ENCODE measurements at places on chromosomes 5 and 9. TPM values are rescaled to one million over a fixed set of nuclear protein-coding genes. Genes with fewer than 3 reads are reported as not detected.

CDO1 gene
- not detected for total RNA-seq

NME5 gene
- not detected for total RNA-seq

SLU7 gene
- total RNA-seq = 33.2 TPM

ECM2 gene
- not detected for total RNA-seq

TAL2 gene
- total RNA-seq = not detected

ADAMTS19 gene
- total RNA-seq = not detected

C9orf153 gene
- total RNA-seq = 1.0 TPM

COL27A1 gene
- 7.8 TPM for total RNA-seq

SLC25A25 gene
- 12.7 TPM for total RNA-seq

GFPT2 gene
- 0.11 TPM for total RNA-seq

BSPRY gene
- 25.9 TPM for total RNA-seq

ADAMTS6 gene
- total RNA-seq = 1.4 TPM

SLF1 gene
- total RNA-seq = 10.8 TPM

SPATA6L gene
- 0.84 TPM for total RNA-seq

PHF24 gene
- 0.16 TPM for total RNA-seq

GGTA1 gene
- not detected for total RNA-seq

CYFIP2 gene
- total RNA-seq = 291 TPM

GABRG2 gene
- total RNA-seq = not detected

GABRA1 gene
- total RNA-seq = not detected

TIMD4 gene
- 0.67 TPM for total RNA-seq

ANKRD34B gene
- total RNA-seq = not detected

SLC2A8 gene
- total RNA-seq = 3.0 TPM

TAF11L6 gene
- total RNA-seq = not detected

ASPN gene
- not detected for total RNA-seq

S100Z gene
- total RNA-seq = 5.2 TPM

TRIM14 gene
- 43.4 TPM for total RNA-seq

TRIM36 gene
- 0.34 TPM for total RNA-seq

ABLIM3 gene
- total RNA-seq = 0.41 TPM

IRF1 gene
- total RNA-seq = 125 TPM

ACOT12 gene
- total RNA-seq = not detected

FGD3 gene
- total RNA-seq = 80.2 TPM

ADRB2 gene
- total RNA-seq = 0.74 TPM

IL13 gene
- 4.3 TPM for total RNA-seq

NR6A1 gene
- 1.2 TPM for total RNA-seq

SLC27A6 gene
- total RNA-seq = not detected

COL23A1 gene
- total RNA-seq = 0.16 TPM

GAS1 gene
- not detected for total RNA-seq

DMRTA1 gene
- total RNA-seq = not detected

CCDC152 gene
- 2.7 TPM for total RNA-seq
